ENCODE measurements at places on chromosomes 2 and 18.

DNA sequence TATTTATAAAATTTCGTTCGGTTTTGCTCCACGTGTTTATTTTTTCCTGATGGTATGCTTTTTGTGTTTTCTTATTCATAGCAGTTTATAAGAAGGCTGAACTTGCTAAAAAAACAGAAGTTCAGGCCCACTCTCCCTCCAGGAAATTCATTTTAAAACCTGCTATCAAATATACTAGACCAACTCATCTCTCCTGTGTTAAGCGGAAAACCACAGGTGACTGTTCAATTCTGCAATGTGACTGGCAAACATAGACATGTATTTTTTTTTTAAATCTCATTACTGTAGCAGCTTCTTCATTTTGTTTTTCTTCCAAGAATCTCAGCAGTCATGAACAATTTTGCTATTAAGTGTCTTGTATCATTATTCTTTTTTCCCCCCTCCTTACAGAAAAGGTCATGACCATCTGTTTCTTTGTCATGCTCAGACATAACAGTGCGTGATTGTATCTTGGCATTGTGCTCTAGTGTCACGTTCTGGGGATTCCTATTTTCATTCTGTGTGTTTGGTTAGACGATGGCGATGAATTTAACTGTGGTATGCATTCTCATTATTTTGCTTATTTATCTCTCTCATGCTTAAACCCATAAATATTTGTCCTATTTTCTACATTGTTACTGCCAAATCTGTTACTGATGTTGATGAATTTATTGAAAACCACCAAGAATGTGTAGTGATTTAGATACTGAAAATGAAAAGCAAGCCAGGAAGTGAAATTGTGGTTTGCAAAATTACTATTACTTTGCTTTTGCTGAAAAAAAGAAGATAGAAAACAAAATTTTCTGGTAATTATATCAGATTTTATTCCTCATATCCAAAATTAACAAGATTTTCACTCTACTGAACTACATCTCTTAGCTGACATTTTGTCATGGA, 74.6 kb upstream of the UNC80 start:
- peak; percentile 21 for DNase-seq

DNA sequence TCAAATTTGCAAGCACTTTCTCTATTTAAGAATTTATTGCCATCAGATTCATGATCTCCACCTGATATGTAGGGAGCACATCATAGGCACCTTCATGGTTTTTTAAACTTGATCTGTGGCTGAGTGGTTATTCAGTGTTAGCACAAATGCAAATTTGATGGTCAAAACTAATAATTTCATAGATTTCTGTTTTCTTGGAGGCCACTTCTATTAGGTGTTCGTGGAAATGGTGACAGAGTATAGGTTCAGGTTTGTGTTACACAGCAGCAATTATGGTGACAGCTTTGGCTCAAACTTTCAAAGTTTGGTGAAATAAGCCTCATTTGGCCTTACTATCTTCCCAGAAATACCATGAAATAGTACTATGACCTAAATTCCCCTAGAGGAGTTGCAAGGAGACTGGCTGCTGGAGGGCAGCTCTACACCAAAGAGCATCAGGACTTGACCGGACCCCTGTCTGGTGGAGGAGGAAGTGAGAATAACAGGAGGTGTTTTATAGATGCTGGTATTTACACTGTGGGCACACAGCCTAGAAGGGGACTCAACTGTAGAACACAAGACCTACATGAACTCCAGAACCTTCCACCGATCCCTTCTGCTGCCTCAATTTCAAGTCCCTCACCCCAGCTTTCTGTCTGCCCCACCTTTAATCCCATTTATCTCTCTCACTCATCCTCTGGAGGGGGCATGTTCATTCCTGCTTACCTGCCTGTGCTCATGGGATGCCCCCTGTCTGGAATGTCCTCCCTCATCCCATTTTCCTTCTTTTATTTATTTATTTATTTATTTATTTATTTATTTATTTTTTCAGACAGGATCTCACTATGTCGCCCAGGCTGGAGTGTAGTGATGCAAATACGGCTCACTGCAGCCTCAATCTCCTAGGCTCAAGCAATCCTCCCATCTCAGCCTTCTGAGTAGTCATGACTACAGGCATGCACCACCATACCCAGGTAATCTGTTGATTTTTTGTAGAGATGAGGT, 132.9 kb upstream of the SIX2 start:
- peak; percentile 23 for DNase-seq

DNA sequence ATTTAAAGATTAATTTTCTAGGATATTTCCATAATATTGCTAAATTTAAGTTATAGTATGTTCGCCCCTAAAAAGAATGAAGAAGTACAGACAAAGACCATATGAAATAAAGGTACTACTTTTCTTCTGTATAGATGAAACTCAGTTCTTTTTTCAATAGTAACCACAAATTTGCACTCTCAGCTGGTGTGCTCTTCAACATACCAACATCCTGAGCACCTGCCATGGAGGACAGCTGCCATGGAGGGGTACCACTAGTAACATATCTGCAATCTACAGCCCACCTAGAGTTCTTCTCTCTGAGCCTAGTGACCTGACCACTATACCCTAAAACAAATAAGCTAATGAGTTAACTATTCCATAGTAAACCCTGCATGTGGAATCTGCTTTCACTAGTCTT, 36.8 kb upstream of the ERCC3 start:
- DNase-seq, result no peak

DNA sequence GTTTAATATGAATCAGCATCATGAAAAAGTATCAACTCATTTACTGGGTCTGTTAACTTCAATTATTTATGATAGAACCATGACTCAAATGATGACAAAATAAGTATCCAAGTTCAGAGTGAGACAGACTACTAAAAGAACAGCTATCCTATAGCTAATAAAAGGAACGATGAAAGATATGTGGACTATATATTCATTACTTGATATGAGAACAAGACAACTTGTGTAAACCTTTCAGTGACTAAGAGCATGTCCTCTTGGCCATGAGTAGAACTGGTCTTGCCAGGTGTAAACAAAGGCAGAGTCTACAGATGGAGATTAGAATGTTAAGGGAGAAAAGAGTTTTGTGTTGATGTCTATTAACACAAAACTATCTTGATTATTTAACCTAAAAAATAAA, 360.4 kb upstream of the ZC3H15 start:
- DNase-seq, result no peak

DNA sequence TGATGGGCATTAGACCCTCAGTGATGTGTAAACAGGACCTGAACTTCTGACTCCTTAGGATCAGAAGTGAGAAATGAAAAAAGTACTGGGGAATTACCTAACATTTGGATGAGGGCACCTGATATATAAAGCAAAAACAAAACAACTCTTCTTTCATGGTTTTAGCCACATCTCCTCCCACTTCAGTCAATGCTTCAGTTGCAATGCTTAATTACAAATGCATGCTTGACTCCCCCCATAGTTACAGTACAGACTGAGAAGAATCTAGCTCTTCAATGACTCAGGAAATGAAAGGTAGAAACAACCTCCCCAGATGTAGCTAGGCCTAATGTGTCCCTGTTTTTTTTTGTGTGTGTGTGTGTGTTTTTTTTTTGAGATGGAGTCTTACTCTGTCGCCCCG, 276.8 kb upstream of the POU3F3 start:
- DNase-seq, result no peak

DNA sequence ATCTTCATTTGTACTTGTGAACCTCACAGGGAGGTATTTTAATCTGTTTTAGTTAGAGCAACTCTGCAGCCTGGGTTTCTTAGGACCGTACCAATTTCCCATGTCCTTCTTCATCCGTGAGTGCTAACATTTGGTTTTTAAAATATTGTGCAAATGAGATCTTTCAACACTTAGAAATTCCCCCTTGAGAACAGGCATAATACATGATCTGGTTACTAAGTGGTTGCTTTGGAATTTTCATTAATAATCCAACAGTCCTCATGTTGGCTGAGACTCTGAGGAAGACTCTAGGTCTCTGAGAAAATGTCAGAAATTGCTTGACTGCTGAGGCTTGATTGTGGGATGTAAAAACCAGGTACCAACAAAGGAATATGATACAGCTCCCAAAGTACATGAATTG, 125.6 kb upstream of the CDCA7 start:
- no peak for DNase-seq

- no peak for DNase-seq
These were observed 15.7 kb downstream of the ZFP36L2 start for GRCh38 chr2:43210467-43211303.

DNA sequence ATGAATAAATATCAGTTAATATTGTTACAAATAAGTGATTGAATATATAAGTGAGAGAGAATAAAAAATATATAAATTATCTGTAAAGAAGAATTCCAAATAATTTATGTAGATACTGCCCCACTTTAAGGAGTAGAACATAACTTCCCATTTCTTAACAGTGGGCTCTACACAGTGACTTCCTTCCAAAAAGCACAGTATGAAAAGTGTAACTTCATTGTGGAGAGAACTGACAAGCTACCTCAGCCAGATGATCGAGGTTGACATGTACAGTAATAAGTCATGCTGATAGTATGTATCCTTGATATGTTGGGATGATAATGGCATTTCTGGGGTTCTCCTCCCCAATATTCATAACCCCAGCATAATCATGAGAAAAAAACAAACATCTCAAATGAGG, 191.9 kb upstream of the FN1 start:
- DNase-seq, result no peak

DNA sequence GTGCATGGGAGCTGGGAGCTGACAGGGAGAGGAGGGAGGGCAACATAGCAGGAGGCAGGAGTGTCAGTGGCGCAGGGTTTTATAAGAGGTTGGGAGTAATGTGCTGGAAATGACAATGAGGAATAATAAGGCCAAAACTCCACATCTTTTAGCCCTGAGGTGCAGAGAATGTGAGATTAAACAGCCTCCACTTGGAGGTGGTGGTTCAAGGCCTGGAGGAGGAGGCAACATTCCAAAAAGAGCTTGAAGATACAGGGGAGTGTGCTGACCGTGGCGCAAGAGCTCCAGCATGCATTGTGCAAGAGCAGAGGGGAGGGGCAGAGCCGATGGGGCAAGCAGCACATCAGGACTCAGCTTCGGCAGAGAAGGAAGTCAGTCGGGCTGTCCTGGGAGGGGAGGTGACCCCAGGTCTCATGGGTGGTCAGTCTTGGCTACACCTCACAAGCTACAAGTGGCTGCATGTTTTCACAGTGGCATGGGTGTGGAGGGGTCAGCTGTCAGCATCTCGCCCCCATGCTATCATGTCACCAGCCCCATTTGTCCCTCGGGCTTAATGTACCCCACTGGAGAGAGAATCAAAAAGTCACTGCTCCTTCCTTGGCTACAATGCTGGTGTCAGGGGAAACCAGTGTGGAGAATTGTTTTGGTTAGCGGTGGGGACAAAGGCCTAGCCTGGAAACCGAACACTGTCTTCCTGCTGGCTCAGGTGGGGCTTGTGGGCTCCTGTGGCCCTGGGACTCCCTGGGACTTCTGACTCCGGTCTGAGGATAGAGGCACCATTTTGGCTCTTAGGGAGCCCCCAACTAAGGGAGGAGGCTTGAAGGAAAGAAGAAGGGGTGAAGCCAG, 208.0 kb downstream of the ZFP36L2 start:
- no peak for DNase-seq

DNA sequence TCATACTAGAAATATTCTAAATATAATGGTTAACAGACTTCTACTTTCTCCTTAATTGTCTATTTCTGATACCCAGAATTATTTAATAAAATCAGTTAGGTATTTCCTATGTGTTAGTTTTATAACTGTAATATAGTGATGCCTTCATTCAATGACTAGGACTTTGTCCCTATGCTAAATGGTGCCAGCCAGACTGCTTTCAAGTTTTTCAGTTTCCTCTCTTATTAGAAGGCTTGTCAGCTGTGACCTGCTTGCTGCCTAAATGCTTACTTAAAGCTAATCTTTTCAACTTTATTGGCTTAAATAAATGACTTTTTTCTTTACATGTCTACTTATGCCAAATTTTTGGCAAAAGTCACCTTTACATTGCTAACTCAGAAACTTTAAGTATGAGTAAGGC, 30.7 kb downstream of the BAZ2B start:
- DNase-seq, result no peak

DNA sequence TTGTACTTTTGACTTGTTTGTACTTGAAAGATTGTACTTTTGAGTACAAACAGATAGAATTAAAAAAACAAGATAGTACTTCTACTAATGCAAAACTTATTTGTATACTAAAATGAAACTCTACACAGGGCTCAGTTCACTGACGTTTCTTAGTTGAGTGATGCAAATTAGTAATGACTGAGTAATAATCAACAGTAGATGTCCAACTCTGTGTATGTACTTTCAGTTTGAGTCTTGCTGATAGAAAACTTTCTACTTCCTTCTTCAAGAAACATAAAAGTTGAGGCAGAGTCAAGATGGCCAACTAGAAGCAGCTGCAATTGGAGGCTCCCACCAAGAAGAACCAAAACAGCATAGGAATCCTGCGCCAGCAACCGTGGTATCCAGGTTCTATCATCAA, 585.0 kb downstream of the NR4A2 start:
- no peak for DNase-seq

DNA sequence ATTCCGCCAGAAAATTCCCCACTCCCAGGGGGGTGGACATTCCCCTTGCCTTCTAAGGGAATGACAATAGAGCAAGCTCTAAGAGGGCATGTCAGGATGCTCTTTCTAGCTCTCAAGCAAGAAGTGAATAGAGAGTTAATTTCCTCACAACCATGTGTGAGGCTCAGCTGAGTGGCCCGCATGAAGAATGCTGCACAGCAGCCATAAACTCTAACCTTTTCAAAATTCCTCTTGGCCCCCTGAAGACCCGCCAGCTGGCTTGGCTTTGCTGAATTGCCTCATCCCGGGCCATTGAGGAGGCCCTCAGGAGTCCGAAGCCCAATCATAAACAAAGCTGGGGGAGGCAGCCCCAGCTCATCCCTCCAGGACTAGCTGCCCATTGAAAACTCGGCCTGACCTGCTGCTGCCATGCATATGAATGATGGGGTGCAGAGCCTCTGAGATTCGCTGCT, 38.2 kb downstream of the NRP2 start:
- no peak for DNase-seq

DNA sequence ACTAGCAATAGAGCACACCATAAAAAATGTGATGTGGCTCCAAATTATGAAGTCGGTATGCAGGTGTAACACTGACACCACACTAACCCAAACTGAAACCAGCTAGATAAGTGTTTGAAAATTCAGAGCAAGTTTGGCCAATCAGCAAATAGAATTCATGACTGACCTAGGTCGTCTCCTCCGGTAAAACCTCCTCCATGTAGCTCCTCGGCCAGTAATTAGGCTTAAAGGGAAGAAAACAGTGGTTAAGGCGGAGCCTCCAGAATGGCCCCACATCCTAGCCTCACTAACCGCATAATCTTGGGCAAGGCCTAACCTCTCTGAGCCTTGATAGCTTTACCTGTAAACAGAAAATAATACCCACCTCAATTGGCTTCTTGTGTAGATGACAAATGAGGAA, 30.1 kb downstream of the C1D start:
- no peak for DNase-seq

DNA sequence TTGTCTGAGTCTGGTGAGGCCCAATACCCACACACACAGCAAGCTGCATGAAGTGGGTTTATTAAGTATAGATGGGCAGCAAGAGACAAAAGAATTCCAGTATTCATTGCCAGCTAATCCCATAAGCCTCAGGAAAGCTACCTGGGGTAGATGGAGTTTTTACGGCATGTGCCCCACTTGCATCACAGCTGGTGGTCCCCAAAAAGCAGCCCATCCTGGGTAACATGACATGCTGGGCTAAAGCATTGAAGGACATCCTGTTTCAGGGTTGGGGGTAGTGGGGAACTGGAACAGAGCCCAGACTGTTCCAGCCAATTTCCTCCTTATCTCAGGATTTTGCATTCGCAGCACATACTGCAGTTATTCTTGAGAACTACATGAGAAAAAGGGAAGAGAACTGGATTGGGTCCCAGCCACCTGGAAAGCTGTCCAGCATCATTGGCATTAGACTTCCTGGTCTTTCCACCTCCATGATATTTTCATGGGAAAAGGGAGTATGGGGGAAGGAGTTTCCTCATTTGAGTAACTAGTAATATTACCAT, 240.1 kb upstream of the MMADHC start:
- DNase-seq, result no peak
